ENCODE measurements at places on chromosomes 2 and 18.

DNA sequence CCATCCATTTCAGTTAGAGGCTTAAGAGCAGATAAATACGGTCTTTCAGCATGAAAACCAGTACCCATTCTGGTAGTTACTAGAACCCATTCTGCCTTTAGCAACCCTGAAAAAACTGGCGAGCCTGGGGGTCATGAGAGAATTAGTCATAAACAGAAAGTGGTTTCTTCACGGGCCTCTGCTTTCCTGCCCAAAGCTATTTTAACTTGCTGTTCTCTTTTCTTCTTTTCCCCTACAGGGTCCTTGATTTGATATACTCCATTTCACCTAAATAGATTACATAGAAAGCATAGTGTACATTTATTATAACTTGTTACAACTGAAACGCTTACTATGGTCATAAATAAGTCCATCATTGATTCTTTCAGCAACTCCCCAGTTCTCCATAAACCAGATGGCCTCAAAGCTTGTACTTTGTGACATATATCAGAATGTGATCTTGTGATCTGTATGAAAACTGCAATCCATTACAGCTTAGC lies 48.3 kb downstream of the WDFY1 start:
- no peak for DNase-seq

GRCh38 chr18:78571831-78572347 lies 407.7 kb upstream of the SALL3 start:
- DNase-seq = no peak

GRCh38 chr2:72293620-72294019 lies 146.0 kb upstream of the CYP26B1 start:
- peak; percentile 9 for DNase-seq

DNA sequence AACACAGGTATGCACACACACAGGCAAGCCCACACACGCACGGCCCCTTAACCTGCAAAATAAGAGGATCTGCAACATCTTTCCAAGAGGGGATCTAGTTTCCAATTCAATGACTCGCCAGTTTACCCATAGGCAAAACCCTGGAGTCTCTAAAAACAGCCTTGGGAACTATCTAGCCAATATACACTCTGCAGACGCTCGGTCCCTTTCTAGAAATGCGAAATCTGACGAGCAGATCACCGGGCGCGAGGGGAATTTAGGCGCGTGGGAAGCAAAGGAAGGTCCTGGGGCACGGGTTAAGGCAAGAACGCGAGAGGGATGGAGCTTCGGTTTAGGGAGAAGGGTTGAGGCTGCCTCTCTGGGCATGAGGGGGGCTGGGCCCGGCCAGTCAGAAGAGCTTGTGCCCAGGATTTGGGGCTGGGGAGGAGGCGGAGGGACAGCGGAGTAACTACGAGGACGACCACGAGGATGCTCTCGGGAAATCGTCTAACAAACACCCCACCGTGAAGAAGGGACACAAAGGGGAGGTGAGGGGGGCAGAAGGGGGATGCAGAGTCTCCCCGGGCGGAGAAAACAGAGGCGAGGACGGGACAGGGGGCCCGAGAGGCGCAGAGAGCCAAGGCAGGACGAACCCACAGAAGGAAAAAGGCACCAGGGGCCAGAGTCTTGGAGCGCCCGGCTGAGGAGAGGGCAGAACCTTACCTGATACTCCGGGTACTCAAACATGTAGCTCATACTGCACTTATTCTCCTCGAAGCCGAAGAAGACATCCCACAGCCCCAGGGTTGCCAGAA lies 542 bp downstream of the PGAP1 start:
- peak; percentile 31 for DNase-seq

DNA sequence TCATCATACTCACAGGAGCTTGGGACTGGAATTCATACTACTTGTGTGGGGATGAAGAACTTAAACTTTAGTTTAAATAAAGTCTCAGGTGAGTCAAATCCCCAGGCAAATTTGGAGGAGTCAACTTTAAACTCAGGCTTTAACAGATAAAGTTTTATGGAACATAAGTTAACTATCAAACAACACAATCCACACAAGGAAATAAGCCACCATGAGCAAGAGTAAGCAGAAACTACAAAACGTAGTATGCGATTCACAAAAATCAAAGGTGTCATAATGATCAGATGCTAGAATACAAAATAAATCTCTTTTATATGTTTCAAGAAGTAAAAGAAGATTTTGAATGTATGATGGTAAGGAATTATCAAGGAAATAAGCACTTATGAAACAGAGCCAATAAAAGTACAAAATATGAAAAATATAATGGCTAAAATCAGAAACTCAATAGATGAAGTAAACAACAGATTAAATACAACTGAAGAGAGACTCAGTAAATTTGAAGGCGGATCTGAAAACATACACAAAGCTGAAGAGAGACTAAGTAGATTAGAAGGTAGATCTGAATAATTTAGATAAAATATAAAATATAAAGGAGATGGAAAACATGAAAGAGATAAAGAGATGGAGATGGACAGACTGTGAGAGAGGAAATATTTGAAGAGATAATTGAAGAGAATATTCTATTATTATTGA lies 97.5 kb upstream of the TWIST2 start:
- DNase-seq = no peak

GRCh38 chr2:12211326-12212175 lies 465.1 kb downstream of the LPIN1 start:
- DNase-seq = no peak

- no peak for DNase-seq
These were observed 79.2 kb downstream of the KLHL29 start for GRCh38 chr2:23464156-23464555.

- no peak for DNase-seq
These were observed 16.7 kb upstream of the BZW1 start for GRCh38 chr2:200795028-200795440.

DNA sequence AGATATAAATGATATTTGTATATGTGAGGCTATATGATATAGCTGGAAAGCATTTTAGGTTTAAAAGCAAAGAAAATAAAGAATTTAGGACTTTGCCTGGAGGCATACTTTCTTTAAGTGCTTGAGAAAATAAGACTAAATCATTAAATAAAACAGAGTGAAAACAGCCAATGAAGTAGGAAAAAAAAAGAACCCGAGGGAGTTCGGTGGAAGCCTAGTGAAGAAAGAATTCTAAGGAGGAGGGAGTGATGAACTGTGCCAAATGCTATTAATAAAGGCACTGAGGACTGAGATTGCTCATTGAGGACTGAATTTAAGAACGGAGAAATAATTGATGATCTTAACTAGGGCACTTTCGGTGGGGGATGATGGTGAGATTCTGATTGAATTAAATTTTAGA lies 573.5 kb downstream of the DSC3 start:
- no peak for DNase-seq

DNA sequence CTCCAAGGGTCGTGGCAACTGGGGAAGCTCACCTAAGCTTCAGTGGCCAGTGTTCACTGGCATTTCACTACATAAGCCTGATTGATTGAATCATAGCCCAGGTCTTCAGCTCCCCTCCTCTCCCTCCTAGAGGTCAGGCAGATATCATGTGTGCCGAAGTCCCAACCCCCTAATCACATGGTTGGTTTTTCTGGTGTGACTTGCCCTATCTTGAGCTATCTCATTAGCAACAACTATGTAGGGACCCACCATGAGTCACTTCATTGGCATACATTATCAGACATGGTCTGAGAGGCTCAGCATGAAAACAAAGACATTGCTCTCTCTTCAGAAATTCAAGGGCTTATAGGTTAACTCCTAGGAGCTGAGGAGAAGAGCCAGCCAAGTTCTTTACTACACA lies 76.8 kb downstream of the LYPD1 start:
- no peak for DNase-seq

- DNase-seq = no peak
These were observed 913.4 kb downstream of the CBLN2 start for GRCh38 chr18:71630696-71631095.
